Activated CD4-positive, alpha-beta T cell treated with anti-CD3 and anti-CD28 coated beads, Interleukin-2, amount 50 U/mL, for 16 hours (primary cell): ENCODE measurements at places on chromosomes 11 and 22.

GRCh38 chr11:123047266-123047946 is 14.5 kb downstream of the HSPA8 start:
- DNase-seq: no peak

GRCh38 chr22:38239101-38239761 is 33.6 kb downstream of the TMEM184B start:
- no peak for DNase-seq

GRCh38 chr11:60111793-60112192 is 23.3 kb downstream of the MS4A2 start:
- no peak for DNase-seq

- DNase-seq: no peak
Observed at GRCh38 chr11:126518972-126519690, 163.6 kb downstream of the ST3GAL4 start.

DNA sequence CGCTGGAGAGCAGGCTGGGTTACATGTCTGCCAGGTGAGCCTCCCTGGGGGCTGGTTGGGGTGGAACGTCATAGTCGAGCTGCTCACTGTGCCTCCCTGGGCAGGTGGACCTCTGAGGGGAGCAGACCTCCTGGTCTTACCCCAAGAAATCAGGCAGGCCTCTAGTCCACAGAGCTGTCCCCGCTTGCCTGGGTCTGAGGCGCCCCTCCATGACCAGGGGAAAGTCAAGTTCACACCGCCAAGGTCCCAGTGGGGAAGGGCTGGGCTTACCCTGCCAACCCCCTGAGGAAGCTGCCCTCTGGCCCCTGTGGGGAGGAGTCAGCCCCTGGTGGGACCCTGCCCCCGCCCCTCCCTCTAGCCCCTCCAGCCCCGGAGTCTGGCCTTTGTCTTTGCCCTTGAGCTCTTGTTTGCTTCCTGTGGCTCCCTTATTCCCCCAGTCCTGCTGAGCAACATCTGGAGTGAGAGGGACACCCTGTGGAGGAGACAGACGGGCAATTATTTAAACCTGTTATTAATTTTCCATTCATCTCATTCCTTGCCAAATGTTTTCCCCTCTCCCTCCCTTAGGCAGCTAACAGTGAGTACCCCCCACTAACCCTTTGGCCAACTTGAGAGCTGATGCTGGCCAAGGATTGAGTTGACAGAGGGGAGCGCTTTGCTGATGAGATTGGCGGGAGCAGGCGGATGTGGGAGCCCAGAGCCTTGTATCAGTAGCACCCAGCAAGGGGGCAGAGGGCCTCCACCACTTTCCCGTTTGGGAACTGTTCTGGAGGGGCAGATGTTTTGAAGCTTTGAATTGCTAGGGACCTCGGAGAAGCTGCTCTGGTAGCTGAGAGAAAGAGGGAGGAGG is 83.4 kb downstream of the CEP164 start:
- no peak for DNase-seq

GRCh38 chr11:2529636-2530035 is 84.8 kb downstream of the KCNQ1 start:
- DNase-seq: no peak

DNA sequence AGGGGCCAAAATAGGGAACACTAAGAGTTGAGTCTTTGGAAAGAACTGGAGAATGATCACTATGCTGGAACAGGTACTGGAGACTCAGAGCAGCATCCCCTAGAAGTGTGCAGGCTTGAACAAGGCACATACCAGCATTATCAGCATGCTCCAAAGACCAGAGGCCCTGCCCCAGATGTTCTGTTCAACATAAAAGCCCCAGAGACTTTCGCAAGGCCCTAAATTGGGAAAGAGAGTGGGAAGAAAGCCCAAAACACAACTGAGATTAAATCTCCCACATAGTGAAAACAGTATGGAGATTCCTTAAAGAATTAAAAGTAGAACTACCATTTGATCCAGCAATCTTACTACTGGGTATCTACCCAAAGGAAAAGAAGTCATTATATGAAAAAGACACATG is 9.4 kb downstream of the CNGA4 start:
- DNase-seq: no peak

DNA sequence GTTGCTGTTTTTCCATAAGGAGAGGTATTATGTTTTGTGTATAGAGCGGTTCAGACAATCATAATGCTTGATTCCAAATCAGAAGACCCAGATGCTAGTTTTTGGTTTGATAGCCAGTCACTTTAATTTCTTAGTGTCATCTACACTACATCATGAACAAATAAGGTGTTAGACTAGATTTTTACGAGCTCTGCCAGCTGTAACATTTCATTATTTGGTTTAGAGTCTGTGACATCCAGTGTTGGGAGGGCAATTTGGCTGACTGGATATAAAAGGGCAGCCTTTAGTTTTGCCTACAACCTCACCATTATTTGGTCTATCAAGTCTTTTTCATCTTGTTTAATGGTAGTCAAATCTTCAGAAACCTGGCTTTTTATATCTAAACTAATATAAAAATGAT is 30.2 kb upstream of the FBXO3 start:
- no peak for DNase-seq

DNA sequence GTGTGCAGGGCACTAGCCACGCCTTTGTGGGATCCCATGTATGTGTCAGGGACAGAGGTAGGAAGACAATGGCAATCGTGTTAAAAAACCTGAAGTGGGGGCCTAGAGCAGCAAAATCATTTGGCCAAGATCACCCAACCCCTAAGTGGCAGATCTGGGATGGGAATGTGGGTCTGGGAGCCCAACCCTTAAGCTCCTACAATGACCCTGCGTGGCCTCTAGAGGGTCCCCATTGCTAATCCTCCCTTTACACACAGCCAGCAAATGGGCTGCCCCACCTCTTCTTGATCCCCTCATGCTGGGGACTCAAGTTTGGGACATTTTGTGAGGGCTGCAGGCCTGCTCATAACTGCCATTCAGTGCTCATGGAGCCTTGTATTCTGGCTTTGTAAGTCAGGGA is 73.2 kb upstream of the SUSD2 start:
- no peak for DNase-seq

- no peak for DNase-seq
Observed at GRCh38 chr11:66919923-66920322, 38.3 kb downstream of the PC start.

DNA sequence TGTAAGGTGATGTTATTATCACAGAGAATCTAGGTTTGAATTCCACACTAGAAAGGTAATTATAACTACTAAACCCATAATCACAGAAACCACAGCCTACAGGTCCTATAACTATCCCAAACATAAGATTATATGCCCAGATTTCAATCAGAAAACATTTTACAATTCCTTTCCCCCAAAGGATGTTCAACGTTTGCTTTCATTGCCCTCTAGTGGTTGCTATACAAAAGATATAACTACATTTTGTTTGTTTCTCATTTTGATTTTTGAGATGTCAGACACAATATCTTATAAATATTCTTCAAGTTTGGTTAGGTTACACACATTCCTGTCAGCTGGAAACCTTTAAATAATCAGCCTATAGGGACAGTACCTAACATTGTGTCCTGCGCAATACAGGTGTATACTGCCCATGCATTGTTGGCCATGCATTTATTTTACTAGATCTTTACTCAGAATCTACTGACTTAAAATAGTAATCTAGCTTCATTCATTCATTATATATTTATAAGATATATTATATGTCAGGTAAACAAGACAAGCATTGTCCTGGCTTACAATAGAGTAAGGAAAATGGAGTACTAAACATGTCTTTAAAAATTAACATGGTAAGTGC is 530.5 kb upstream of the CCDC90B start:
- peak; percentile 6 for DNase-seq

- no peak for DNase-seq
Observed at GRCh38 chr11:58061813-58062212, 31.1 kb downstream of the OR6Q1 start.

DNA sequence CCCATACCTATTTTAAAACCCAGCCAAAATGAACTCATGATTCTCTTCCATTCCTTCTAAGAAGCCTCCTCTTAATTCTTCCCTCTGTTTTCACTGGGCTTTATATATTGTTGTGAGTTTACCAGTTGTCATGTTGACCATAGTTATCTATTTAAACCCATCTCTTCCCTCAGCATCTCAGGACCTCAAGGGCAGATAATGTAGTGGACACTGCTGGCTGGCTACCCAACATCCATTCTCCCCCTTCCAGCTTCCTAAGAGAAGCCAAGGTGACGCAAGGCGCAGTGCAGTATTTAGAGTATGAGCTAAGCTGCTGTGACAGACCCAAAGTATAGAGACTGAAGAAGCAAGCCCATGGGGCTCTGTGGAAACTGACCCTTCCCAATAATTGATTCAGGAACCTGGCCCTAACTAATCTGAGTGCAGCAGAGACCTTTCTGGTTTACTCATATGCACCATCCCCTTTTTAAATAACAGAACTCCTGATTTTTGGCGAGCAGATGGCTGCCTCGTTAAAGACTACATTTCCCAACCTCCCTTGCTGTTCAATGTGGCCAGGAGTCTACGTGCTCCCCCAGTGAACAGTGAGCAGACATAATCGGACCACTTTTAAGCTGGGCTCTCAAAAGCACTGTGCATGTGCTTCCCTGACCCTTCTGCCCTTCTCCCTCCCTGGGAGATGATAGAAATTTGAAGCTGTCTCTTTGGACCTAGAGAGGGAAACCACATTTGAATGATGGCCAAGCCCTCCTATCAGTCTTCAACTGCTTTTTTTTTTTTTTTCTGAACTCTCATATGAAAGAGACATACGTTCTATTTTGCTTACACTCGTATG is 28.1 kb upstream of the CREB3L1 start:
- no peak for DNase-seq
